Activated CD4-positive, alpha-beta T cell treated with anti-CD3 and anti-CD28 coated beads, Interleukin-2, amount 50 U/mL, for 24 hours (primary cell): ENCODE measurements at places on chromosomes 7 and 10.

DNA sequence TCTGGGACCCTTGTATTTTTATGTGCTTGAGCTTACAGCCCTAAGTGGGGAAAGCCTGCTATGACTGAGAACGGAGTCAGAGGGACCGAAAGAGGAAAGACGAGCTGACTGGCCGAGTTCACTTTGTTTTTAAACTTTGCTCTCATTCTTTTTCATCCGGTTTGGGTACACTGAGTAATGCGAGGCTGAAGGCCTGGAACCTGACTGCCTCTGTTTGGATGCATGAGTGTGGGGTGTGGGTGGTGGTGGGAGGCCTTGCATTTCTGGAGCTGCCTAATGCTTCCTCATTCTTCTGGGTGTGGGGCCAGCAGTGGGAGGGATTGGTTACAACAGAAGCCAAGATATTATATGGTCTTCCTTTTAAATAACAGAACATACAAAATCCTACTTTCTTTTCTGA lies 155.5 kb downstream of the BUB3 start:
- no peak for DNase-seq

DNA sequence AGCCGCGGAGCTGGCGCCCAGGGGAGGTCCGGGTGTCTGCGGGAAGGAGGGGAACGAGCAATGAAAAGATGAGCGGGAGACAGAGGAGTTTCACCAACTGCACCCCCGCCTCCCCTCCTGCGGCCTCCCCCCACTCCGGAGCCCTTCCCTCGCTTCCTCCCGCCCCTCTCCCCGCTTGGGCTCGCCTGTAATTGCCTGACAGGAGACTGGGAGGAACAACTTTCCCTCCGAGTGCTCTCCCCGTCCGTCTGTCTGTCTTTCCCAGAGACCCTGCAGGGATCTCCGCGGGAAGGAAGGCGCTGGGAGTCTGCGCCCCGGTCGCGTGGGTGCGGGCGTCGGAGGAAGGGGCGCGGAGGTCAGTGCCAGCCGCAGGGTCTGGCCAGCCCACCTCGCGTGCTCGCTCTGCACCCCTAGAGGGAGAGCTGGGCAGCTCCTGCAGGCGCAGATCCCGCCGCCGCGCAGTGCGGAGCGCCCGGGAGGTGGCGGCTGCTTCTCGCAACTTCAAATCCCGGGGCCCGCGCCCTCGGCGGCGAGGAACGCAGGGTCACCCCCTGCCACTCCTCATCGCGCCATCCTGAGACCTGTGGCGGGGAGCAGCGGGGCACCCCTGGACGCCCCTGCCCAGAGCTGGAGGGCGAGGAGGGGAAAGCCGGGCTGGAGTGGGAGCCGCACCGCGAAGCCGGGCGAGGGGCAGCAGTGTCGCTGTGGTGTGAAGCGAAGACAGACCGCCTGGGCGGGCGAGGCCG lies 511 bp upstream of the NRP1 start:
- peak; percentile 15 for DNase-seq

GRCh38 chr10:1596482-1597099 lies 140.7 kb downstream of the ADARB2 start:
- DNase-seq: no peak

DNA sequence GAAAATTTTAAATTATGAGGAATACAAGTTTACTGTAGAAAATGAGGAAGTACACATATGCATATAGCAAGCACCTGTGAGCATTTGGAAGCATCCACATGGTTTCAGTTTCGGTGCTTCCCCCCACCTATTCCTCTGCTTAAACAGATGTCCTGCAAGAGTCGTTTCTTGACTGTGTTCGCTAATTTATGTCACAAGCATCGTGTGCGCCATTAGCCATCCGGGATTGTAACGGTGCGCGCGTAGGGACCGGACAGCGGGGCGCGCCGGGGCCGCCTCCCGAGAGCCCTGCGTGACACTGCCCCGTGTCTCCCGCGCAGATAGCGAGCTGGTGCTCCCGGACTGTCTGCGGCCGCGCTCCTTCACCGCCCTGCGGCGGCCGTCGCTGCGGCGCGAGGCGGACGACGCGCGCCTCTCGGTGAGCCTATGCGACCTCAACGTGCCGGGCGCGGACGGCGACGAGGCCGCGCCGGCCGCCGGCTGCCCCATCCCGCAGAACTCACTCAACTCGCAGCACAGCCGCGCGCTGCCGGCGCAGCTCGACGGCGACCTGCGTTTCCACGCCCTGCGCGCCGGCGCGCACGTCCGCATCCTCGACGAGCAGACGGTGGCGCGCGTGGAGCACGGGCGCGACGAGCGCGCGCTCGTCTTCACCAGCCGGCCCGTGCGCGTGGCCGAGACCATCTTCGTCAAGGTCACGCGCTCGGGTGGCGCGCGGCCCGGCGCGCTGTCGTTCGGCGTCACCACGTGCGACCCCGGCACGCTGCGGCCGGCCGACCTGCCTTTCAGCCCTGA lies 90.9 kb downstream of the NEURL1 start:
- DNase-seq: peak; percentile 27

DNA sequence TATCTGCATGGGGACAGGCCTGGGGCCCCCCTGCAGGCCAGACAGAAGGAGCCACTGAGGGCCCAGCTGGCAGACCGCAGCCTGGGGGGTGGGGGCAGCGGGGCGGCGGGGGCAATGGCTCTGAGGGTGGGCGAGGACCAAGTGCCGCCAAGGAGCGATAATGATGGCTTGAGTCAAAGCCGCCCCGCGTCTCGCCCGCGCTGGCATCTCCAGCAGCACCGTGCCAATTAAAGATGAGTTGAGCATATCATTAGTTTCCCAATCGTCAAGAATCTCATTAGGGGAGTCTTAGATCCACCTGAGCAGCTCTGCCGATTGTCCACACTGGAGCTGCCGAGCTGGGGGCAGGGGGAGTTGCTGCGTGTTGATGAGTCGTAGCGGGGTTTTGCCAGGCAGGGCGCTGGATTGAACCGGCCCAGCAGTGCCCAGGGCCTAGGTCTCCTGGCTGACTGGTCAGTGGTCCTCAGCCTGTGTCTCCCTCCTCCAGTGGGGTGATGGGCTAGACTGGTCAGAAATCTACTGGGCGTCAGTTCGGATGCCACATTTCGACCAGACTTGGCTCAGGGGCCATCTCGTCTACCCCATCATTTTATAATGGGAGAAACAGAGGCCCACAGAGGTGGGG lies 41.0 kb upstream of the PSMG3 start:
- DNase-seq: no peak
